Activated CD4-positive, alpha-beta T cell treated with anti-CD3 and anti-CD28 coated beads, Interleukin-2, amount 50 U/mL, for 4 hours (primary cell): ENCODE measurements at places on chromosomes 3 and 15.
A peak's percentile ranks its signal among the peaks of the same experiment; 100 is the strongest.

DNA sequence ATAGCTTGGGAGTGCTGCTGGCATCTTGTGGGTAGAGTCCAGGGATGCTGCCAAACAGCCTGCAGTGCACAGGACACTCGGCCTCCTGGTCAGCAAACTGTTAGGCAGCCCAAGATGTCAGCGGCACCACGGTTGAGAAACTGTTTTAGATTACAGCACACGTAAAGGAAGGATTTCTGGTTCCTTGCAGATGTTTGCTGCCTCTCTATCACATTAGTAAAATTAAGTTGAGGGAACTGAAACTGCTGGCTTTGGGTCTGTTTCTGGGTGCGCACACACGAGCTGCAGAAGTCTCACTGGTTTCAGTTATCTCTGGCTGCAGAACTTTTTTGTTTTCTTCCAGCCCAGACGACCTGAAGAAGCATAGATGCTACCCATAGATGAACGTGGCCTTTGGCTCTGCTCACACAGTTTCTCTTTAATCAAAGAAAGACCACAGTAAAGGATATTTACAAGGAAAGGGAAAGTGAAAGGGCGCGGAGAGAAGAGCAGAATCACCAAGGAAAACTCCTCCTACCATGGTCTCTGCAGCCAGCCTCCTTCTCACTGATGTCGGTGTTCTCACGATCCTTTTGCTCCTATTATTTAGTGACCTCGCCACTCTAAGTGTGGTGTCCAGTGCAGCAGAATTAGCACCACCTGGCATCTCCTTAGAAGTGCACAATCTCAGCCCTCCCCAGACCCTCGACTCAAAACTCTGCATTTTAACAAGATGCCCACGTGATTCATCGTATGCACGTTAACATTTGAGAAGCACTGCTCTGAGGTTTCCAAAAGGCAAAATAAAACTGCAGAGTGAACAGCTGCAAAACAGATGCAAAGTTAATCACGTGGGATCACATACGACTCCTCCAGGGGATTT lies 50.6 kb upstream of the AKAP13 start:
- DNase-seq: peak; percentile 21

DNA sequence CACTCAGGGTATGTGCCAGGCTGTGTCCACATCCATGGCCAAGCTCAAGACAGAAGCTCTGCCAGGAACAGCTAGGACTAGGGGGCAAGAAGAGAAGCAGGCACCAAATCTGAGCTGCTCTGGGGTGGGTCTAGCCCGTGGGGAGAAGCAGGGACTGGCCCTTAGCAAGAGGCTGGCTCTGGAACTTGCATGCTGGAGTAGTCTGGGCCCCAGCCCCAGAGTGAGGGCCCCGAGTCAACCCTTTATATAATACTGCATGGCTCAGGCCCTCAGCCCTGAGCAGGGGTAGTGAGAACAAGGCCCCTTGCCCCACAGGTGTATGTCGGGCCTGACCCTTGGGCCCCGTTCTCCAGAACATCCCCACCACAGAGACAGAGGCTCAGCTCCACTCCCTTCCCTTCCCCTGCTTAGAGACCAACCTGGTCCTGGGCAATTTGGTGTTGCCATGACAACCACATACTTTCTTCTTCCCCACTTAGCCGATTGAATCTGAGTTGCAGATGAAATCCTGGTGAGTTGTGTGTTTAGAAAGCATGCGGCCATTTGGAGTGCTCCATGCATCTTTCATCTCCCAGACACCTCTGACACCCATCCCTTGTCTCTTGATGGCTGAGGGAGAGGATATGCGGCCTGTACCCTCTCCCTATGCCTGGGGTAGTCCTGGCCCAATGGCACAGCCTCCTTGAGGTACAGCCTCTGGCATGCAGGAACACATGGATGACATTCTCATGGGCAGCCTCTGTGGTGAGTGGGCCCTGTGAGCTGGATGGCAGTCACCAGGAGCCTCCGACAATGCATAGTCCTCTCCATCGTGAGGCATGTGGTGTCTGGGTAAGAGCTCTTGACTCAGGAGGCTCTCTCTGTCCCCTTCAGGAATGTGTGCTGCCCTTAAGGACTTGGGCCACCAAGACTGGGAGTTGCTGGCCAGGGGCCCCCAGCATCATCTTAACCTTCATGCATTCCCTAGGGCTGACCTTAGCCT lies 29.2 kb upstream of the SFMBT1 start:
- DNase-seq: no peak

- no peak for DNase-seq
These were observed 313.3 kb downstream of the KBTBD8 start for GRCh38 chr3:67311440-67311839.

- no peak for DNase-seq
These were observed 60.4 kb upstream of the RBM5 start for GRCh38 chr3:50028346-50028745.

DNA sequence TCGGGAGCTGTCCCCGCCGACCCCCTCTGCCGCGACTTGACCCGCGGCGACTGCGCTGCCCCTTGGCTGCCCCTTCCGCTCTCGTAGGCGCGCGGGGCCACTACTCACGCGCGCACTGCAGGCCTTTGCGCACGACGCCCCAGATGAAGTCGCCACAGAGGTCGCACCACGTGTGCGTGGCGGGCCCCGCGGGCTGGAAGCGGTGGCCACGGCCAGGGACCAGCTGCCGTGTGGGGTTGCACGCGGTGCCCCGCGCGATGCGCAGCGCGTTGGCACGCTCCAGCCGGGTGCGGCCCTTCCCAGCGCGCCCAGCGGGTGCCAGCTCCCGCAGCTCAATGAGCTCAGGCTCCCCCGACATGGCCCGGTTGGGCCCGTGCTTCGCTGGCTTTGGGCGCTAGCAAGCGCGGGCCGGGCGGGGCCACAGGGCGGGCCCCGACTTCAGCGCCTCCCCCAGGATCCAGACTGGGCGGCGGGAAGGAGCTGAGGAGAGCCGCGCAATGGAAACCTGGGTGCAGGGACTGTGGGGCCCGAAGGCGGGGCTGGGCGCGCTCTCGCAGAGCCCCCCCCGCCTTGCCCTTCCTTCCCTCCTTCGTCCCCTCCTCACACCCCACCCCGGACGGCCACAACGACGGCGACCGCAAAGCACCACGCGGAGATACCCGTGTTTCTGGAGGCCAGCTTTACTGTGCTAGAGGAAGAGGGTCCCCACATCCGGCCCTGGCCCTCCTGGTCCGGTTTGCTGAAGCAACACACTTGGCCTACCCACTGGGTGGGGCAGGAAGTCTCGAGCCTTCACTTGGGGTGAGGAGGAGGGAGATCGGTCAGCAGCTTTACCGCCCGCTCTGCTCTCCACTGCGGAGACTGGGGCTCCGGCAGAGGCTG lies at the start of gene RASSF1:
RASSF1 (minus strand) TSS at position 389 of the 882 bp plus-strand sequence; CDS start at position 358, 31 bp downstream.
- peak; percentile 35 for DNase-seq

DNA sequence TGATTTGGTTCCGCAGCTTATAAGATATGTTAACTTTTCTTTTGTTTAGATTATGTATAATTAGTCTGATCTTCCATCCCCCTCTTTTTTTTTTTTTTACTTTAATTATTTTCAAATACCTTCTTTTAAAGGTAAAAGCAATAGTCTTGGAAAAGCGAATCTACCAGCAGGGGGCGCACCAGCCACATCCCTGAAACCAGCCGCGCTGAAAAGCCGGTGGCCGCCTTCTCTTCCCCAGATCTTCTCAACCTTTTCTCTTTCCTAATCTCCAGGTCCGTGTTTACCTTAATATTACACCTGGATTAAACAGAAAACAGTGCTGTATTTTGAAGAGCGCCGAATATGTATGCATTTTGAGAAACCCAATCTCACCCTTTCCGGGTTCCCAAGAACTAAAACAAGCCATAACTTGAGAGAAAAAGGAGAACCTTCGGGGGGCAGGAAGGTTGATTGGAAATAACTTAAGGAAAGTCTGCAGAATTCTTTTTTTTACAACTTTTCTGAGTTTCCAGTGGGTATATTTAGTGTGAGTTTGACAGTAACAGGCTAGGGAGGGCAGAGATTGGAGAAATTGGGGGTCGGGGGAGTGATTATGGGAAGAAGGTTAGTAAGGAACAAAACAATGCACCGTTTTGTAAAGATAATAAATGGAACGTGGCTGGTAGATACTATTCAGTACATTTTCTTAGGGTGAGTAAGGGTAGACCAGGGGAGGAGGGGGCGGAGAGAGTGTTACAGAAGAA lies 2.0 kb upstream of the SOX2 start:
- DNase-seq: peak; percentile 31

DNA sequence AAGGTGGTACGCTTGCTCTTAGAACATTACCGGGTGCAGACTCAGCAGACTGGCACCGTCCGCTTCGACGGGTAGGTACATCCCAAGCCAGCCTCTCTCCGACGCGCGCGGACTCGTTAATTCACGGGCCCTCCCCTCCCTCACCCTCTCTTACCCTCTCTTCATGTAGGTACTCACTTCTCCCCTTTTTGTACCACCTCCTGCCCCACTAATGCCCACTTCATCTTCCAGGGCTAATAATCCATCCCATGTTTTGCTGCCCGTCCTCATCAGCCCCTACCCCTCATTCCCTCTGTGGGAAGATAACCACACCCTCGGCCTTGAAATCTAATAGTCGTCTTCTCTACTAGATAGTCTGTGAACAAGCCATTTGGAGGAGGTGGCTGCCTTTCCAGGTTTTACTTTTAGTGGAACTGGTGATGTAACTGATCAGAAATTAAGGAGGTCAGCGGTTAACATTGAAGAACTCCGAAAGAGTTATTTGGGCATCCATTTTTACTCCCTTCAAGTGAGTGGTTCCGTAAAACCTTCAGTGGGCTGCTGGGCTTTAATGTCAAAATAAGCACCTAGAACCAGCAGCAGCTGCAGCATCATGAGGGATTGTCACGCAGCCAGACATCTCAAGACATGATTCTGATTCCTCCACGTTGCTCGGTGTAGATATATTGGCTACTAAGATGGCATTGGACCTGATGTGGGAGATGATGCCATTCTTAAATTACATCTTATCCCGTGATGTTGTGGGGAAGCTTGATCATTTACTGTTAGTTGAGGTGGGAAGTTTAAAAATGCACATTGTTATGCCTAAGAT lies 1.3 kb downstream of the FEM1B start:
- no peak for DNase-seq

GRCh38 chr3:143902210-143902609 lies 53.9 kb upstream of the SLC9A9 start:
- DNase-seq: no peak

GRCh38 chr3:135238236-135238830 lies 443.3 kb downstream of the EPHB1 start:
- no peak for DNase-seq

DNA sequence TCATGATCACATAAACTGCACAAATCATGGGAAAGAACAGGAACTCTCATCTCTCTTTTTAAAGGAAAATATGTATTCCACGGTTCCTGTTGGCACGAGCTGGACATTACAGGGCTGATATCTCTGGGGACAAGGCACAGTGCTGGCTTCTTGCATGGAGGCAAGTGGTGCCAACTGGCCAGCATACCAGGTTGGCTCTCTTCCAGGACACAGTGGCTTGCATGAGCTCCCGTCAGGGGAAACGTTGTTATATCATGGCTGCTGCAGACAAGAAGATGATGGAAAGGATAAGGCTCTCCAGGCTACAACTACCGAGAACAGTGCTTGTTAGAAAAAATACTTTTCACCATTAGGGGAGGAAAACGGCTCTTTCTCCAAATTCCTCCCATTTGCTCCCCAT lies 283.9 kb downstream of the RORA start:
- DNase-seq: no peak

DNA sequence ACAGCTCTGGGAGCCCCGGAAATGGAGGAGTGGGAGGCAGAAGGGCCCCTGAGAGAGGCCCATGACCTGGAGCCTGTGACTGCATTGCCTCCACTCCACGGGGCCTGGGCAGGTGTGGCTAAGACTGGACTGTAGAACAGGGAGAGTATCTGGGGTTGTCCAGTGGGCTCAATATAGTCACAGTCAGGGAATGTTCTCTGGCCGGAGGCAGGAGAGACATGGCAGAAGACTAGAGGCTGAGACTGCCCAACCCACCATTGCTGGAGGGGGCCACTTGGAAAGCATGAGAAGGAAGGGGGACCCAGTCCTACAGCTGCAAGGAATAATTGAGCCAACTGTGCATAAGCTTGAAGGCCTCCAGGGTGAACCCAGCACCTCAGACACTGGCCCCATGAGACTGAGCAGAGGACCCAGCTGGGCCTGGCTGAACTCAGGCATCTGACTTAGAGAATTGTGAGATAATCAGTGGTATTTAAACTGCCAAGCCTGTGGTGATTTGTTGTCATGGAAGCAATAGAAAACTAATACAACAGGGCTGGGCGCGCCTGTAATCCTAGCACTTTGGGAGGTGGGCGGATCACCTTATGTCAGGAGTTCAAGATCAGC lies 33.1 kb downstream of the NIPA2 start:
- no peak for DNase-seq

GRCh38 chr3:169394316-169394715 lies 269.2 kb downstream of the MECOM start:
- no peak for DNase-seq

DNA sequence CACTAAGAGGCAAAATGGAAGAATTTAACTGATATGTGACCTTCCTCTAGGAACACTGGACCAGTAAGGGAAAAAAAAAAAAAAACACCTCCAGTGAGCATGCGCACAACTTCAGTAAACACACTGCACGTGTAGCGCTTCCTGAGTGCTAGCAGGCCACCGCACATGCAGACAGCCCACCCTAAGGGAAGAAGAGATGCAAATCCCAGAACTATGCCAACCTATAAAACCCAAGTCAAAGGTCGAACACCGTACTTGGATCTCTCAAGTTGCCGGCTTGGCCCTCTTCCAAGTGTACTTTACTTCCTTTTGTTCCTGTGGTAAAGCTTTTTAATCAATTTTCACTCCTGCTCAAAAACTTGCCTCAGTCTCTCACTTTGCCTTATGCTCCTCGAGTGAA lies 64.5 kb upstream of the CADPS start:
- DNase-seq: no peak

- no peak for DNase-seq
These were observed 39.5 kb downstream of the ANP32A start for GRCh38 chr15:68781217-68781616.

DNA sequence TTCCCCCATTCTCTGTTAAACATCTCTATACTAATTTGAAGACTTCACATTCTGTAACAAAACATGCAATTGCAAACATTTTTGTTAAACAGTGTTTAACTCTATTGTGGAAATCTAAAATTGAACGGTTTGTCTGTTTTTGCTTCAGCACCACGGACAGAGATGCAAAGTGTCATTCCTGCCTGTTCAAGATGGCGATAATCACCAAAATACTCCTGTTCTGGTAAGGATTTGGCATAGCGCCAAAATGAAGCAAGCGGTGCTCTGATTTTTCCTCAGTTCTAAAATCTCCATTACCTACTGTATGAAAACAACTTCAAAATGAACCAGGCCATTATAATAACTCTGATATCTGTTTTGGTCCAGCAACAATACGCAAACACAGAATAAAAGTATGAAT lies 129.7 kb upstream of the TUSC7 start:
- DNase-seq: no peak

- no peak for DNase-seq
These were observed 73.3 kb downstream of the USP13 start for GRCh38 chr3:179726075-179726699.

- no peak for DNase-seq
These were observed 191.3 kb downstream of the LPP start for GRCh38 chr3:188345223-188345622.

DNA sequence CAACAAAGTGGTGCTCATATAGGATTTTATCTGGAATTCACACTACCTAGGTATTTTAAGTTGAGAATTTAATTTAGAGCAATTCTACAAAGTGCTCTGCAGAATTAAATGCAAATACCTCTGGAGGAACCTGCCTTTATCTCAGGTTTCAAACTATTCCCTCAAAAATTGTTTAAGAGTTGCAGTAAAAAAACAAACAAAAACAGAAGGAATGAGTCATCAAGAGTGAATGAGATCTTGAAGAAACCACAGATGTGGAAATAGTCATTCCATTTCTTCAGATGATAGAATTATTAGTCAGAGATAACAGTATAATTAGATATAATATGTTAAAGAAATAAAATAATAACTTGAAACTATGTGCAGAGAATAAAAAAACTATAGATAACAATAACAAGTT lies 80.8 kb upstream of the SCN5A start:
- DNase-seq: no peak
